T-cell (primary cell): ENCODE measurements at places on chromosomes 3 and 15.

- no peaks in the 10 kb centered on the region for H3K36me3 ChIP-seq
- no peaks in the 10 kb centered on the region for H3K4me1 ChIP-seq
- no peak overlapping the region for H3K4me3 ChIP-seq
- peaks cover 5% of the 10 kb centered on the region for H3K27me3 ChIP-seq
- DNase-seq: no peak
- no peak overlapping the region for H3K27ac ChIP-seq
Observed at GRCh38 chr15:68414206-68414555, 17.8 kb downstream of the ITGA11 start.

- H3K4me1 ChIP-seq: no peaks in the 10 kb centered on the region
- no peak overlapping the region for H3K4me3 ChIP-seq
- no peak for DNase-seq
- H3K27ac ChIP-seq: no peak overlapping the region
- no peaks in the 10 kb centered on the region for H3K36me3 ChIP-seq
Observed at GRCh38 chr3:180116203-180116602, 79.5 kb upstream of the PEX5L start.

DNA sequence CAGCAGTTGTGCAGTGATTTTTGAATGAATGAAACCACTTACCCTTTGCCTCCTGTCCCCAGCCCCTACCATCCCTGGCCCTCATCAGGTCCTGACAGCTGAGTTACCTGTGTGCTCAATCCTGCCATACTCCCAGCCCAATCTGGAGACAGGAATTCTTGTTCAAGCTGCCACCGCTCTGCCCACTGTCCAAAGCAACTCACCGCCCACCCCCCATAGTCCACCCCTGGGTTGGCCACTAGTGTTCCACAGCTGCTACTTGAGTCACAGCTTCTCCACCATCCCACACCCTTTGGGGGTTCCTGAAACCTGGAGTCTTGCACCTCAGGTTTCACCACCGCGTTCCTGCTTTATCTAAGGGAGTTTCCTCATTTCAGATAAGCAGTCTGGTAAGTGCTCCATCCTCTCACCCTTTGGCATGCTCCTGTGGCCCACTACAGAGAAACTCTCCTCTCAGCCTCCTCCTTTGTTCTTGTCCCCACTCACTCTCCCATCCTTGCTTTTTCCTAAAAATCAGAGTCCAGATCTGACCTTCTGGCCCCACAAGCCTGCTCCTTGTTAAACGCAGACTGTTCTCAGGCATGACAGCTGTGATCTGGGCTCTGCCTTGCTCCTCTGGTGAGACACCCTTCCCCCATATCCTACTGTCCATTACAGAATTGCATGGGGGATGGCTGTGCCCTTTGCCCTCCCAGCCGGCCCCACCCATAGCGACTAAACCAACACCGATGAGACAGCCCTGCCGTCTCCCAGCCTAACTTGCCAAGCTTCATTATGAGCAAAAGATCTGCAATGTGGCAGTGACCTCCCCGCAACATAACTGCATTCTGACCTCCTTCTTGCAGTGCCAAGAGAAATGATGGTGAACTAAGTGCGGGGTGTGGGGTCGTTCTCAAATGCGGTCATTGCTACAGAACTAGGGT is 50.0 kb downstream of the CYP19A1 start:
- H3K36me3 ChIP-seq: no peaks in the 10 kb centered on the region
- no peaks in the 10 kb centered on the region for H3K4me1 ChIP-seq
- H3K27ac ChIP-seq: no peak overlapping the region
- DNase-seq: no peak

- H3K27ac ChIP-seq: no peak overlapping the region
- no peaks in the 10 kb centered on the region for H3K36me3 ChIP-seq
- H3K4me3 ChIP-seq: no peak overlapping the region
- H3K27me3 ChIP-seq: no peaks in the 10 kb centered on the region
Observed at GRCh38 chr15:41566121-41566885, 7.3 kb downstream of the TYRO3 start.

GRCh38 chr3:18951333-18951732 is 197.0 kb upstream of the KCNH8 start:
- no peaks in the 10 kb centered on the region for H3K27me3 ChIP-seq
- no peaks in the 10 kb centered on the region for H3K36me3 ChIP-seq
- no peak for DNase-seq

DNA sequence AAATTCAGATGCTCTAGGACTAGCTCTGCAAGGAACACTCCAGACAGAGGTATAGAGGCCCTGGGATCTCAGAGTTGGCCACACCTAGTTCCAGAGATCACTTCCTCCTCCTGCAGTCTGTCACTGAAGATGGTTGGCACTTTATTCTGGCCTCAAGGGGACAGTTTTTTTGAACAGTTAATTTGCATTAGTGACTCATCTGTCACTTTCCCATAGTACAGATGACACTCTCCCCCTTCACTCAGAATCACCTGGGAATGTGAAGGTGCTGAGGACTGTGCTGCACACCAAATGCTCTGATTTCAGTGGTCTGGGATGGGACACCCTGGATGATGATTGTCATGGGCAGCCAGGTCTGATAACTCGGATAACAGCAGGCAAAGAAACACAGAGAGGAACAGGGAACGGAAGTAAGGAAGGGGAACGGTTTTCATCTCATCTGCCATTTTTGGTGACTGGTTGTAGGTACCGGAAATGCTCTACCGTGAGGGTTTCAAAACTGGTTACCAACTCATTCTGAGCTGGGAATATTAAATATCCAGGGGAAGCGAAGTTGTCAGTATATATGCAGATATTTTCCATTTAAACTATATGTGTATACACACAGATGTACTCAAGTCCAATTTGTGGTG is 232.5 kb upstream of the ST8SIA2 start:
- H3K27me3 ChIP-seq: peaks cover 3% of the 10 kb centered on the region
- peaks cover 5% of the 10 kb centered on the region for H3K4me1 ChIP-seq
- no peak overlapping the region for H3K4me3 ChIP-seq
- peaks cover 18% of the 10 kb centered on the region for H3K36me3 ChIP-seq
- H3K27ac ChIP-seq: no peak overlapping the region
- no peak for DNase-seq

- no peak overlapping the region for H3K27ac ChIP-seq
- no peak for DNase-seq
- no peak overlapping the region for H3K4me3 ChIP-seq
- no peaks in the 10 kb centered on the region for H3K36me3 ChIP-seq
- H3K27me3 ChIP-seq: no peaks in the 10 kb centered on the region
Observed at GRCh38 chr3:73389117-73389813, 235.5 kb downstream of the PDZRN3 start.

- H3K4me1 ChIP-seq: no peaks in the 10 kb centered on the region
- no peak overlapping the region for H3K4me3 ChIP-seq
- DNase-seq: no peak
- no peaks in the 10 kb centered on the region for H3K36me3 ChIP-seq
Observed at GRCh38 chr15:91435113-91435512, 335.1 kb downstream of the SV2B start.
